Progenitor cell of endocrine pancreas (in vitro differentiated cells): ENCODE measurements at places on chromosomes 4 and X. TPM values are rescaled to one million over a fixed set of nuclear protein-coding genes. Genes with fewer than 3 reads are reported as not detected.

The IL9R gene
- total RNA-seq, result 0.13 TPM in 1 of 2 replicates, not detected in the other

The ENPP6 gene
- not detected in 2 replicates for total RNA-seq

The F8A2 gene
- not detected in 2 replicates for total RNA-seq

The CT45A2 gene
- total RNA-seq, result not detected in 2 replicates

The TRAM1L1 gene
- total RNA-seq, result 4.3 and 5.0 TPM in 2 replicates

The MAGEA10 gene
- not detected in 2 replicates for total RNA-seq

The FGF2 gene
- 2.7 and 2.9 TPM in 2 replicates for total RNA-seq

- H3K36me3 ChIP-seq, result peaks cover 8% of the 10 kb centered on the region
- peak; percentile 21 for DNase-seq
- peaks cover 11% of the 10 kb centered on the region for H3K4me1 ChIP-seq
- peaks cover 14% of the 10 kb centered on the region for H3K27me3 ChIP-seq
- H3K27ac ChIP-seq, result peak within 1 kb of the TSS; percentile 98
Measured at GRCh38 chr4:185396724-185397385, at the start of gene ANKRD37. ANKRD37 (plus strand) TSS chr4:185396841; CDS start chr4:185396924, 83 bp downstream.

- DNase-seq, result peak; percentile 24
- peaks cover 6% of the 10 kb centered on the region for H3K36me3 ChIP-seq
- no peaks in the 10 kb centered on the region for H3K27me3 ChIP-seq
- H3K27ac ChIP-seq, result peak overlapping the region; percentile 92
- peaks cover 8% of the 10 kb centered on the region for H3K4me1 ChIP-seq
Measured at GRCh38 chrX:143634663-143635455, 1.0 kb downstream of the SLITRK4 start.

DNA sequence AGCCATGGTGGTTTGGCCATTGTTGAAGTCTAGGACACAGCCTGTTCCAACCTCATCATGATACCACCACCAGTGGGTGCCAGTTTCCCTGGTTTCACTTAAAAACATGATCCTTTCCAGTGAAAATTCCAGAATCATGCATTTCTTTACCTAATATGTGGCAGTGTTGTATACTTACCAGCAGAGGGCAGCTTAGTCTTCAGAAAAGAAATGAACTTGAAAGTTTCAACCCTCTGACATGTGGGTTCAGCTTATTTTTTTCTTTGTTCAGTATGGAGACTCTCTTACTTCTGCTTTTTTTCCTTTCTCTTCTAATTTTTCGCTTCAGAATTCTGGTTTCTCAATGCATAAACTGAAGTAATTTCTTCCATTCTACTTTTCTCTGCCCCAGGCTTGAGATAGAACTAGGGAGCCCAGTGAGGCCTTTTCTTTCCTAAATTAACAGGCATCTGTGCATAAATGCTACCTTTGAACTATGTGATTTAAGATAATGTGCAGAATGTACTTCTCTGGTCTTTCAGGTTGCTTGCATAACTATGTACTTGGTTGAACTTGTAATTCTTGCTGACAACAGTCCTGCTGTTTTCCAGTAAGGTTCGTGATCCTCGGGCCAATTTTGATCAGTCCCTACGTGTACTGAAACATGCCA lies 10.7 kb downstream of the LIAS start:
- peaks cover 4% of the 10 kb centered on the region for H3K4me1 ChIP-seq
- peak; percentile 22 for DNase-seq
- peaks cover 3% of the 10 kb centered on the region for H3K36me3 ChIP-seq
- H3K27me3 ChIP-seq, result no peaks in the 10 kb centered on the region

- peaks cover 16% of the 10 kb centered on the region for H3K4me1 ChIP-seq
- no peak overlapping the region for H3K27ac ChIP-seq
- no peak for DNase-seq
- H3K27me3 ChIP-seq, result no peaks in the 10 kb centered on the region
- no peak overlapping the region for H3K4me3 ChIP-seq
Measured at GRCh38 chrX:112991801-112992200, 151.2 kb upstream of the AMOT start.

GRCh38 chrX:14489437-14489836 lies 39.9 kb upstream of the GLRA2 start:
- no peaks in the 10 kb centered on the region for H3K4me1 ChIP-seq
- H3K36me3 ChIP-seq, result no peaks in the 10 kb centered on the region
- H3K27me3 ChIP-seq, result no peaks in the 10 kb centered on the region

DNA sequence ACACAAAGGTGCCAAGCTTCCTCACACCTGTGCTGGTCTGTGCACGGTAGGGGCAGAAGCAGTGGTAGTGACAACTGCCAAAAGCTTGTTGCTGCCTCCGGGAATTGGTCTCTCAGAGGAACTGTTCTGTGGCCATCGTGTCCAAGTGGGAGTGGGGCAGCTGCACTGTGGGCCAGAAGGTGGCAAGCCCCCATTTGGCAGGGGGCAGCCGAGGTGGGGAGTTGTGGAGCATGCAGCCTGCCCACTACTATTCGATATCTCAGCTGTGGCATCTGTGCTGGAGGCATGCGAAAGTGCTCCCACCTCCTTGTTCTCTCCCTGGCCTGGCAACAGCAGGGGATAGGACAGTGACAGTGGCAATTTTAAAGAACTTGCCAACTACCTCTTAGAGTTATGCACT lies 192.8 kb downstream of the TBX22 start:
- H3K4me1 ChIP-seq, result no peaks in the 10 kb centered on the region
- DNase-seq, result no peak
- H3K27ac ChIP-seq, result no peak overlapping the region

DNA sequence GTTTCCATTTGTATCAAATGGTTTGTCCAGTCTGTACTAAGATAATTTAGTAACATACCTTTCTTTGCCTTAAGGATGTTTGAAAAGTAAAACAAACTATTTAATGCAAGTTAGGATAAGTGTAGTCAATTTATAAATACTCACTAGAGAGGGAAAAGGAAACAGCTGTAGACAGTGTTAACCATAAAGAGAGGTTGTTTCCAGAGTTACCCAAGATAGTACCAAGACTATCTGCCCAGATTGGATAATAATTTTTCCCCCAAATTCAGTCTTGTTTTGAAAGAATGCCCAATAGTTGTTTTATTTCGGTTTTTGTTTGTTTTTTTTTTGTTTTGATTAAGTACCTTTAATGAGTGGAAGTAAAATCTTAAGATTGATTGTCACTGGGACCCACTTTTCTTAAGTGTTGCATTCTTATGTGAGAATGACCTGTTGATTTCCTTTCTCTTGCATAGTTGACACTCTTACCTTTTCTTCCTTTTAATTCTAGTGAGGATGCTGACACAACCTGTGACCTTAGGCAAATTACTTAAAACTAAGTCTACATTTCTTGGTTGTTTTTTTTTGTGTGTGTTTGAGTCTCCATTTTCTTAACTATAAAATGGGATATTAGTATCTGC lies 12.8 kb downstream of the AFF1 start:
- H3K4me1 ChIP-seq, result peaks cover 29% of the 10 kb centered on the region
- DNase-seq, result no peak
- peaks cover 3% of the 10 kb centered on the region for H3K36me3 ChIP-seq
- H3K27me3 ChIP-seq, result no peaks in the 10 kb centered on the region
- no peak overlapping the region for H3K27ac ChIP-seq
- no peak overlapping the region for H3K4me3 ChIP-seq

DNA sequence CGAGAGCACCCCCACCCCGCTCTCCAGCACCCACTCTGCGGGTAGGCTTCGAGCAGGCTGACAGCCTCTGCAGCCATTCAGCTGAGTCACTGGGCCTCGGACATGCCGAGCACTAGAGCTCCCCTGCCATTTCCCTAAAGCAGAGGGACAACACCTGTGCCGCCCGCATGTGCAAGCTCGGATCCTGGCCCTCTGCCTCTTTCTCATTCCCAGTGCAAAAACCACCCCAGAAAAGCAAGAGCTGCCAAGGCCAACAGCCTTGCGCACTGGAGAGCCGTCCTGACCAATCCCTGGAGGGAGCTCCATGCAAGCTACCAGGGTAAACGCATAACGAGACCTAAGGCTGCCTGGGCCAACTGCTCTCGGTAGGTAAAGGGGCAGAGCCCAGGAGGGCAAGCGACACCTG lies 5.3 kb downstream of the HCFC1 start:
- peaks cover 2% of the 10 kb centered on the region for H3K36me3 ChIP-seq
- no peak for DNase-seq
- peaks cover 22% of the 10 kb centered on the region for H3K4me1 ChIP-seq
- H3K27ac ChIP-seq, result no peak overlapping the region

DNA sequence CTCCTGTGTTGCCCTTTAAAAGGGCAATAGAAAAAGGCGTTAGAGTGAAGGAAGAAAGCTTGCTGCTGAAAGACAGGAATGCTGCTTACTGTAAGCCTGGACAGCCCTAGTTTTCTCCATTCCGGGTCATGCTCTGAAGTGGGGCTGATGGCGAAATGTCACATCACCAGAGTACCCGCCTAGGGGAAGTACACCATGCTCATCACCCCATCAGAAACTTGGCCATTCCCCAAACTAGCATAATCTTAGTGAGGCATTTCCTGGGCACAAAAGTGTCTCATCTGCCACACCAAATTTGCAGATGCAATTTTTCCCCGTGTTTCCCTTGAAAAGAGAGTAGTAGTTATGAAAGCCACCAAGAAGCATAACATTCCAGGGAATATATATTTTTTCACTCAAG lies 47.8 kb upstream of the CAMK2D start:
- H3K27me3 ChIP-seq, result no peaks in the 10 kb centered on the region
- no peaks in the 10 kb centered on the region for H3K36me3 ChIP-seq
- peaks cover 9% of the 10 kb centered on the region for H3K4me1 ChIP-seq
- no peak overlapping the region for H3K4me3 ChIP-seq
- H3K27ac ChIP-seq, result no peak overlapping the region

DNA sequence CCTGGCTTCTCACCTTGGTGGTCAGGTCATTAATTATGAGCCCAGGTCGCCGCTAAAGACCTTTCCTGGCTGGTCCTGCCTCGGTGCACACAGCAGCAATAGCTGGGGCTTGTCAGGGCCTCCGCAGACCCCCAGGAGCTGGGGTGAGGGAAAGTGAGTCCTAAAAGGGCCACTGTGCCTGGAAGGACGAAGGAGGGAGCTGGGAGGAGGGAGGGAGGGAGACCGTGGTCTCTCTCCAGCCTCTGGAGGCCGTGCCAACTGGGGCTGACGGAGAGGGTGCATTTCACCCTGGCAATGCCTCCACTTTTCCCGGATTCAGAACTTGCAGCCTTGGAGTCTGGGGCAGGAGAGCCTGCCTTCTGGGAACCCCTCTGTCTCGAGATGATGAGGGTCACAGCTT lies 60.4 kb downstream of the CRLF2 start:
- no peak overlapping the region for H3K4me3 ChIP-seq
- peaks cover 25% of the 10 kb centered on the region for H3K27me3 ChIP-seq
- H3K27ac ChIP-seq, result no peak overlapping the region
- no peak for DNase-seq
- H3K4me1 ChIP-seq, result peaks cover 8% of the 10 kb centered on the region

DNA sequence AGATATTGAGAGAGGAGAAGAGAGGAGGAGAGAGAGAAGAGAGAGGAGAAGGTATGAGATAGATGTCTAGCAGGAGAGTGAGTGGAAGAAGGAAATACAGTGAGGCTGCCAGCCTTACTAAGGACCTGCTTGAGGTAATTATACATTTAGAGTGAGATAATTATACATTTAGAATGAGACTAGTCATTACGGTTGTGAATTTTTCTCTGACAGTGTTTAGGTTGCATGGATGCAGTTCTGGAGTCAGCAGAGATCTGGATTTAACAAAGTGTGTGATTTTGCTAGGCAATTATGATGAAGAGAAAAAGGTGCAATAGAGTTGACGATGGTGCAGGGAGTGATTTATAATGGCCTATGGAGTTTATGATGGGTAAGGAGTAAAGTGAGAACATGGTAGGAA lies 187.1 kb upstream of the ARX start:
- H3K4me3 ChIP-seq, result no peak overlapping the region
- DNase-seq, result no peak
- no peaks in the 10 kb centered on the region for H3K36me3 ChIP-seq
- H3K27ac ChIP-seq, result no peak overlapping the region
- H3K4me1 ChIP-seq, result no peaks in the 10 kb centered on the region
- H3K27me3 ChIP-seq, result no peaks in the 10 kb centered on the region

DNA sequence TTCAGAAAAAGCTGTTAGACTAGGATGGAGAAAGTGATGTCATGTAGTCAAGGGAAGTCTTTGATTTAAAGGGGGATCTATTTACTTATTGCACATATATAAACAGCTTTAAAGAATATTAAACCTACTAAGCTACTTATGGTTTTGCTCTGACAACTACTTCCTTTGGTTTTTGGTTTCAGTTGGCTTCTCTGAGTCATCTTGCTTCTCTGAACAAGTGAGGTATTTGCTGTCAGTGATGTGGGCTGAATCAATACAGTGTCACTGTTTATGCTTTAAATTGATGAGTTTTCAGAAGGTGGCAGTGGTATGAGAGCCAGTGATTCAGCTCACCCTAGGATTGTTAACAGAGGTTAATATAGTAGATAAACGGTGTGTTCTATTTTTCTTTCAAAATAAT lies 75.1 kb downstream of the CEP44 start:
- DNase-seq, result no peak
- H3K27ac ChIP-seq, result no peak overlapping the region
- no peaks in the 10 kb centered on the region for H3K36me3 ChIP-seq
- peaks cover 2% of the 10 kb centered on the region for H3K4me1 ChIP-seq
- H3K4me3 ChIP-seq, result no peak overlapping the region

DNA sequence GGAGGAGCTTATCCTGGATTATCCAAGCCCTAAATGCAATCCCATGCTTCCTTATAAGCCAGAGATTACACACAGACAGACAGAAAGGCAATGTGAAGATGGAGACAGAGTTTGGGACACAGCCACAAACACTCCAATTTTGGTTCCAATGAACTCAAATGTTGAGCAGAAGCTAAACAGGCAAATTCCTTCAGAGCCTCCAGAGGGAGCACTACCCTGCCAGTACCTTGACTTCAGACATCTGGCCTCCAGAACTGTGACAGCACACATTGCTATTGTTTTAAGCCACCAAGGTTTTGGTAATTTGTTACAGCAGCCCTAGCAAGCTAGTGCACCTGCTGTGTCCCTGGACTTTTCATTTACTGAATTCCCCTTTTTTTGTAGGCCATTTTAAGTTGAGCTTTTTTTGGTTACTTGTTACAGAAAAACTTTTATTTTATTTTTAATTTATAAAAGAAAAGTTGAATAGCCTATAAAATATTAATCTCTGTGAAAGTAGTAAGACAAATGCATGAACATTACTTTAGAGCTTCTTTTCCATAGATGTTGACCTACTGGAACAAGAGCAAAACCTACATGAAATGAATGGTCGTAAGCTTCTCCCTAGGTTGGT lies 33.4 kb upstream of the SRD5A3 start:
- no peak overlapping the region for H3K27ac ChIP-seq
- H3K36me3 ChIP-seq, result no peaks in the 10 kb centered on the region
- DNase-seq, result no peak
- H3K4me1 ChIP-seq, result no peaks in the 10 kb centered on the region

GRCh38 chr4:2462992-2463762 lies 5.7 kb upstream of the RNF4 start:
- no peak for DNase-seq
- peak overlapping the region; percentile 67 for H3K4me3 ChIP-seq
- H3K27ac ChIP-seq, result no peak overlapping the region

GRCh38 chr4:99404595-99405287 lies 30.4 kb downstream of the ADH7 start:
- no peak for DNase-seq
- no peaks in the 10 kb centered on the region for H3K36me3 ChIP-seq
- H3K27me3 ChIP-seq, result peaks cover 8% of the 10 kb centered on the region
- peaks cover 16% of the 10 kb centered on the region for H3K4me1 ChIP-seq
- H3K27ac ChIP-seq, result no peak overlapping the region
